ENCODE measurements at places on chromosomes 1 and 21.

- DNase-seq = no peak
Measured at GRCh38 chr1:171204296-171204695, 19.2 kb downstream of the FMO2 start.

DNA sequence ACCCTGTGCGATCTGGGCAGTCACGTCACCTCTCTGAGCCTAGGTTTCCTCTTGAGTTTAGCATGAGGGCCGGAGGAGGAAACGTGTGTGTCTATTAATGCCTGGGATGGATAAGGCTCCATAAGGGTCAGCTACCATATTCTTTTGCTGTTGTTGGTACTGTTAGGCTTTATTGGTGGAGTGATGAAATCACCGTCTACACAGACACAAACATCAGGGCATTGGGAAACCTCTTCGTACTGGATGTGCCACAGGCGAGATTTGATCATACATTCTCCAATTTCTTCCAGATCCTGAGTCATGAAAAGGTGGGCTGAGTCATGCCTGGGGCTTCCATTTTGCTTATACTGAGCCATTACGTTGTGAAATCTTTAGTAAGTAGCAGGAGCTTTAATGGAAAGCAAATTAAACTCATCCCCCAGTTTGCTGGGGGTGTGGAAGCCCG is 24.9 kb upstream of the GRHL3 start:
- no peak for DNase-seq

- DNase-seq = no peak
Measured at GRCh38 chr1:55053265-55053954, 14.1 kb downstream of the PCSK9 start.

- DNase-seq = no peak
Measured at GRCh38 chr21:24096651-24097050, 1510.6 kb downstream of the MRPL39 start.

DNA sequence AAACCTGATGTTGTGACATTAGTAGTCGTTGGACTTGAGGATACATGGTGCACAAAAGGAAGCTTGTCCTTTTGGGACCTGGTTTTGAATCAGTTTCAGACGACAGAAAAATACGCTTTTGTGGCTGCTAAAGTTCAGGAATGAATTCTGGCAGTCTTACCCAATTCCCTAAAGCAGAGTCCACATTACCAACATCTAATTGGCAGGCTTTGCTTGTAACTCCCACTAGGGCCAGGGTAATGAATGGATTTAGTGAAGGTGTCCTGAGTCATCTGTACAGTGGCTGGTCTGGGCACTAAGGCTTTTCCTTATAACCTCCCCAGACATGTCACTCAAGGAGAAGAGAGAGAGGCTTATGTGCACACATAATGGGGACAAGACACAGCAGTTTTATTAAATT is 66.2 kb upstream of the RNPC3 start:
- no peak for DNase-seq

DNA sequence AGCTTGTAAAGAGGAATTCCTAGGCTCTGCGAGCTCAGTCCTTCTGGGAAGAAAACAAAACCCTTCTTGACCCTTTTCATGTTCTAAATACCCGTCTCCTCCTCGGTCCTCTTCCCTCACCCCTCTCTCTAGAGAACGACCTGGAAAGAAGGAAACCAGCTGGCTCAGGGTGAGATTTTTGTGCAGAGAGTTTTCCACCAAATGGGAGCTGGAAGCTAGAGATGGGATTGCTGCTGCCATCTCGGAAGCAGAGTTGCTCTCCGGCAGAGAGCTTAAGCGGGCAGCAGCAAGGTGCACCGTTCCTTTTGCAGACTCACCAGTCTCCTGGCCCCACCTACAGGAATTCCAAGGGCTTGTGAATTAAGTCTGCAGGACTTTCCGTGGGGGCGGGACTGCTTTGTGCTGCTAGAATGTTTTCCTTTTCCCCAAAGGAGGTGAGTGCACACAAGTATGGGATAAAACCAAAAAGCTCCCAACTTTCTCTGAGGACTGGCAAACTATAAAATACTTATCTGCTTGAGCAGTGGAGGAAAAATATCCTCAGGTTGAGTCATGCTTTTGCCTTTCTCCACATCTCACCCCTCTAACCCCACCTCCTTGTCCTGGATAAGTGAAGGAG is 29.1 kb upstream of the KIAA0040 start:
- no peak for DNase-seq
